NCI-H1436 treated with DMSO at 0.1 percent for 48 hours (cell line): ENCODE measurements at places on chromosomes 6 and 20.
A peak's percentile ranks its signal among the peaks of the same experiment; 100 is the strongest.

- DNase-seq, result no peak
Measured at GRCh38 chr6:13941902-13942301, 17.1 kb downstream of the RNF182 start.

GRCh38 chr20:36093025-36093803, 61.3 kb upstream of the EPB41L1 start:
- DNase-seq, result no peak

GRCh38 chr6:154742891-154743290, 9.7 kb downstream of the SCAF8 start:
- DNase-seq, result no peak

DNA sequence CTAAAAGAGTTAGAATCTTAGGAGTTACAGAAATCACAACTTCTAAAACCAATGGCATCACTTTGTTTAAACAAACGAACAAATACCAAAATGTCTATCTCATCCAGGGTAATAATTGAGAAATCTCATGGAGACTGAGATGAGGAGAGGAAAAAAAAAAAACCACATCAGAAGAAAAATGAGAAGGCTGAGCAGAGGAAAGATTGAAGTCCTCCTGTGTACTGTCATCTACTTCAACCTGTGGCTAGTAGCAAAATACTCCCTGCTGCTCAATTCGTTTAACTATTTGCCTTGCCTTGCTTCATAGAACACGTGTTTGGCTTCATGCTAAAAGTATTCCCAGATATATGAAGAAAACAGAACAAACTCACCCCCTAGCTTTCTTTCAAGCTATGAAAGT, 143.7 kb downstream of the PDE10A start:
- DNase-seq, result no peak

GRCh38 chr20:58155148-58155925, 73.1 kb downstream of the ANKRD60 start:
- DNase-seq, result no peak

- no peak for DNase-seq
Measured at GRCh38 chr6:83221889-83222479, 28.8 kb downstream of the RWDD2A start.

DNA sequence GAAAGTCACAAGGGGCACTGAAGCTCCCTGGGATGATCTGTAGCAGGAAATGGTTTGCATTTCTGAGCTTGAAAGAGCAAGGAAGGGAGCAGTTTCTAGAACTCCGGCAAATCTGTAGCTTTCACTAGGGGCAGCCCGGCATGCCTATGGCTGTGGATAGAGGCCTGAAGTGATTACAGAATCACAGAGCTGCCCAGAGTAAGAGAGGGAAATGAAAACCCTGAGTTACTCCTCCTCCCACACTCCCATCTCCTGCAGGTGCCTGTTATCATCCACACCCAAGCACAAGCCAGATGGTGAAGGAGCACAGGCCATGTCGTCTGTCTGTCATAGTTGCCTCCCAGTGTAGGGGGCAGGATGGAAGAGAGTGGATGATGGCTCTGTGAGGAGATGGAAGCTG, 37.1 kb downstream of the HLA-F start:
- no peak for DNase-seq

GRCh38 chr6:137775227-137775626, 91.8 kb upstream of the TNFAIP3 start:
- no peak for DNase-seq

DNA sequence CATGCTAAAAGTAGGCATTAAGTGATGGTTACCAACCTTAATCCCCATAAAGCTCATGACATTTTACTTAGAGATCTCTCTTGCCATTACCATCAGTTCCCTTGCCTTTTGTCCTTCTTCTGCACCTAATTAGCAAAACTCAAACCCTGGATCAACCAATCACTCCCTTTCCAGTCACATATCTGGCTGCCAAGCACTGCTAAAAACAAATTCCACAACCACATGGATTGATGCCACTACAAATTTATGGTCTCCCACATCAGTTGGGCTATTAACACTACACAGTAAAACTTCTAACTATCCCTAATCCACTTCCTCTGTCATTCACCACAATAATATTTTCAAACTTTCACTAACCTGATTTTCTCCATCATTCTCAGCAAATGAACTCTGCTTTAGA, 54.3 kb upstream of the RNF146 start:
- DNase-seq, result no peak

DNA sequence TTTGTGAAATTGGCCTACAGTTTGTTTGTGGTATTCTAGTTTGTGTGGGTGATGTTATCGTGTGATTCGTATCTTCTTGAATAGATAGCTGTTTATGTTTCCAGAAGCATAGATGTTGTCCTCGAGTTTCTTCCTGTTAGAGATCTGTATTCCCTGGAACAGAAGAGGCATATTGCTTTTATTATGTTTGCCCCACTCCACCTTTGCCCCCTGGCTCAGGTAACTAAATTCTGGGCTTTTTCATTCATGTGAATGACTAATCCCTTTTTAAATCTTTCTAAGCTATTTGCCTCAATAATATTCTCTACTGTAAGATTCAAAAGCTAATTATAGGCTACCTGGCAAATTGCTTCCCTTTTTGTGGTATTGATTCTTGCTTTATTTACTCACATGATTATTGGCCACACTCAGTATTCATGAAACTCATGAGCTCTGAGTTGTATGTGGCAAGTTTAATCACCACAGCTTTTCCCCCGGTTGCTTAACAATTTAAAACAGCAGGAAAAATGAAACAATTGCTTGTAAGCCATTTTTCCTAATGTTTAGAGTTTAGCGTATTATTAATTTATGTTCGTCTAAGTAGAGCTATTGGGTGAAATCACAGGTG, 12.6 kb downstream of the RNF217 start:
- DNase-seq, result no peak

DNA sequence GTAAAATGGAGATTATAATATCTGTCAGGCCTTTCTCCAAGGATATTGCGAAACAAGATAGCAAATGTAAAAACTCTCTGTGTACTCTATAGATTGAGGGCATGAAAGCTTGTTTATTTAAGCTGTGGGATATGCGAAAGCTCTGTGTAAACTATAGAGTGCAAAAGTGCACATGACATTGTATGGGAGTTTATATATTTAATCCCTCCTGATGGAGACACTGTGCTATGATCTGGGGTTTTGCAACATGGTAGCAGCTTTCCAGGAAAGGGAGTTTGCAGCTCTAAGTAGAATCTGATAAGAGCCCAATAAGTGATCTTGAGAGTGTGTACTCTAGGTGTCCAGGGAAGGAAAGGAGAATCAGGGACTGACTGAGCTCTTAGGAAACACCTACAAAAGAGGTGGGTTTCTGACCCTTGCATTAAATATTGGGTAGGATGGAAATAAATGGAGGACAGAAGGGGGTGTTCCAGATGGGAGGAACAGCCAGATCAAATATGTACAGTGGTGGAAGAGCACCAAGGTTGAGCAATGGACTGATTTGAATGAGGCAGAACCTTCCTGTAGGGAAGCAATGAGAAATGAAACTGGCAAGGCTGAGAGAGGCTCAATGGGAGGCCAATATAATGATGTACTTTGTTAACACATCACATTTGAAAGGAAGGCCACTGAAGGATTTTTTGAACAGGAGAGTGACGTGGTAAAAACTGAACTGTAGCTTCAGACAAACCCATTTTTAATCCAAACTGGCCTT, 450.1 kb downstream of the GJA1 start:
- no peak for DNase-seq

DNA sequence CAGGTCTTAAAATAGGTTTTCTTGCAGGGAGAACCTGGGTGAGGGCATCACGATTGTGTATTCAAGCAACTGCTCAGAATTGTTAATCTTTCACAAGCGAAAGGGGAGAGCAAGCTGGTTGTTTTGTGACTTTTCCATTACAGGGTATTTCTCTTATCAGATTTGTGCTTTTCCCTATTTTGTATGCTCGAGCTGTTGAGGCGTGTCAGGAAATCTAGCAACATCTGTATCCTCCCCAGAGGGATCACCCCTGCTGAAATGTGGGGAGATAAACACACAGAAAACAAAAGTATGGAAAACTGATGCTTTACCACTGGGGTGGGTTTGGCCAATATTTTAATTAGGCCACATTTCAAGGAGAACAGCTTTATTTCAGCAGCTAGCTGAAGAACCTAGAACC, 187.0 kb downstream of the DTNBP1 start:
- no peak for DNase-seq

- DNase-seq, result no peak
Measured at GRCh38 chr20:48724891-48725554, 102.8 kb downstream of the PREX1 start.

GRCh38 chr6:126444659-126445273, 104.9 kb downstream of the CENPW start:
- no peak for DNase-seq

- no peak for DNase-seq
Measured at GRCh38 chr6:101700655-101701054, 307.1 kb downstream of the GRIK2 start.

DNA sequence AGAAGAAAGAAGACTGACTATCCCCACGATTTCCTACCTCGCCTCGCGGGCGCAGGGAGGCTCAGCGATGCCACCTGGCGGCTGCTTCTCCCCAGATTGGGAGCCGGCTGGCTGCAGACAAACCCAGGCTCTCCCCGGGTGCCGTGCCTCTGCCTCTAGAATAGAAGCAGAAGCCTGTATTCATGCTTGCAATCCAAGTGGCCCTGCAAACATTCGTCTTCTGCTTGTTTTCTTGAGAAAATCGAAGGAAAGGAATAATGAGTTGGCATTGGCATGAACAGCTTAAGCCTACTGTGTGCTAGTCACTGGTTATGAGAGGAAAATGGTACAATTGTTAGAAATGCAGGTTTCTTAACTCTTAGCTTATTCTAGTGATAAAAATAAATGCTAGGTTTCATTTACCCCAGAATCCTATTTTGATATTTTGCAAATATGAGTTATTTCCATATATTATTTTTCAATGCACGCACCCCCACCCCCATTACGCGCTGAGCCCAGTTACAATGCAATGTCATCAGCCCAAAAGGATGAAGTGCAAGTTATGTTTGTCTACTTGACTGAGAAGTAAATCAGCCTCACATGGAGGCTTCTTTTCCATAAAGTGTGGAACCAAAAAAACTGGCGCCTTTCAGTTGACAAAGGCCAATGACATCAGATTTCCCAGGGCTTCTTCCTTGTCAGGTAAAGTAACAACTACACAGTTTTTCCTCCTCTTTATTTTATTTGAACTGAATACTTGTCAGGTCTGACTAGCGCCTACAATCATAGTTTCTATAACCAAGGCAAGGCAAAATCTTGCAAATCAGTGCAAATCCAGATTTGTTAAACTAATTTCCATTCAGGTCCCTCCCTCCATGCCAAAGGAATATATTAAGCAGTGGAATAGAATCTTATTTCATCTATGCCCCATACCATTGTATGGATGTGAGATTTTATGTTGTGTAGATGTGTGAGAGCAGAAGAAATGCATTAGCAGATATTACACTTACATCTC, 3.9 kb upstream of the SOX4 start:
- peak; percentile 76 for DNase-seq
